ENCODE measurements at places on chromosomes 2 and 18.

- no peak for DNase-seq
Observed at GRCh38 chr2:187419808-187420207, 28.2 kb downstream of the CALCRL start.

GRCh38 chr18:49055754-49056172 is 105.0 kb upstream of the SMAD7 start:
- no peak for DNase-seq

GRCh38 chr2:98693477-98693876 is 37.5 kb downstream of the MGAT4A start:
- no peak for DNase-seq

GRCh38 chr2:183614799-183615435 is 490.7 kb downstream of the NUP35 start:
- DNase-seq: no peak

GRCh38 chr2:5661362-5661761 is 30.8 kb upstream of the SOX11 start:
- DNase-seq: no peak

DNA sequence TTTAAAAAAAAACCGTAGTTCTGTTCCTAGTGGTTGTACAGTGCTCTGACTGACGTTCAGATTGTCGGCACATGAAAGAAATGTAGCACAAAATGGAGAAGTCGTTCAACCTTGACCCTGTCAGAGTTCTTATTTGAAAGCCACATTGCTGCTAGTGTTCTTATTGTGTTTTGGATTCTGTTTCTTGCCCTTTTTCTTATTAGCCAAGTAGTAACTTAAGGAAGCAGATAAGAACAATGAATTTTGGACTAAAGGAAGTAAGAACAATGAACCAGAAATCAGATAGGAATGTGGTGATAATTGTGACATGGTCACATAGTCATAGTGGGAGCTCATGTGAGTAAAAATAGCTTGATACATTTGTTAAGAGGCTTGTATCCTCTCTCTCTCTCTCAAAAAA is 45.9 kb downstream of the RPIA start:
- no peak for DNase-seq

Measured in HFF-Myc (cell line).